ENCODE measurements at places on chromosomes 4 and X. TPM values are rescaled to one million over a fixed set of nuclear protein-coding genes. Genes with fewer than 3 reads are reported as not detected.
A peak's percentile ranks its signal among the peaks of the same experiment; 100 is the strongest.

MAGEB2 gene
- polyA plus RNA-seq = not detected

SPIN2B gene
- polyA plus RNA-seq = 24.7 TPM

CT47C1 gene
- polyA plus RNA-seq = not detected

SLC34A2 gene
- 29.3 TPM for polyA plus RNA-seq

SLC6A14 gene
- 0.17 TPM for polyA plus RNA-seq

TMEM255A gene
- 0.27 TPM for polyA plus RNA-seq

FDCSP gene
- 0.79 TPM for polyA plus RNA-seq

BMPR1B gene
- 25.6 TPM for polyA plus RNA-seq

APLN gene
- polyA plus RNA-seq = 6.0 TPM

- no peak for DNase-seq
Measured at GRCh38 chr4:152503653-152504290, 32.1 kb downstream of the FBXW7 start.

DNA sequence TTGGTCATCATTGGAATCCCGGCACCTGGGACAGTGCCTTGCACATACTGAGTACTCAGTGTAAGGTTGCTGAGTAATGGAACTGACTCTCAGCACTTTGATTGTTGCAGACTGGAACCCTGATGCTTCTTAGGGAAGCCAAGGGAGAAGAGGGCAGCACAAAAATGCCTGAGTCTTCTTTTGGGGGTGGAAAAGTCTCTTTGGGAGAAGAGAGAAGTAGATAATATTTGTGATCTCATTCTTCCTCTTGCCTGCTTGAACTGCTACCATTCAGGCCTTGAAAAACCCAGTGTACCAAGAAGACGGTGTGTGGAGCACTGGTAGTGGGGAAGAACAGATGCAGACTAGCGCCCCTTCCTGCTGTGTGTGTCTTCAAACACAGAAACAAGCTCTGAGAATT lies 12.3 kb downstream of the SFRP2 start:
- no peak for DNase-seq

DNA sequence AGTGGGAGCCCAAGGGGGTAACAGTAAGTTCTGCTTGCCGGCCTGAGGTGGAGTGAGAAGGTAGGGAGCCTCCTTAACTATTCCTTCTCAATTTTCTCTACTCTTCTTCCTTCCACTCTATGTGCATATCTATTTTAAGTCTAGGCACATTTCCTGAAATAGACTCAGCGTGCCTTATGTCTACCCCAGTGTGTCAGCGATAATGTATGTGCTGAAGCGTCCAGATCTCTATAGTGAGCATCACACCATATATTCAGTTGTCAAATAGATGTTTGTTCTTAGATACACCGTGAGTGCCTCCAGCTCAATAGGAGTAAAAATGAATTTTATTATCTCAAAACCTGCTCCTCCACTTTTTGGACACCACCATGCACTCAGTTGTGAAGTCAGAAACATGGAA lies 51.5 kb upstream of the RAB33B start:
- DNase-seq = no peak

DNA sequence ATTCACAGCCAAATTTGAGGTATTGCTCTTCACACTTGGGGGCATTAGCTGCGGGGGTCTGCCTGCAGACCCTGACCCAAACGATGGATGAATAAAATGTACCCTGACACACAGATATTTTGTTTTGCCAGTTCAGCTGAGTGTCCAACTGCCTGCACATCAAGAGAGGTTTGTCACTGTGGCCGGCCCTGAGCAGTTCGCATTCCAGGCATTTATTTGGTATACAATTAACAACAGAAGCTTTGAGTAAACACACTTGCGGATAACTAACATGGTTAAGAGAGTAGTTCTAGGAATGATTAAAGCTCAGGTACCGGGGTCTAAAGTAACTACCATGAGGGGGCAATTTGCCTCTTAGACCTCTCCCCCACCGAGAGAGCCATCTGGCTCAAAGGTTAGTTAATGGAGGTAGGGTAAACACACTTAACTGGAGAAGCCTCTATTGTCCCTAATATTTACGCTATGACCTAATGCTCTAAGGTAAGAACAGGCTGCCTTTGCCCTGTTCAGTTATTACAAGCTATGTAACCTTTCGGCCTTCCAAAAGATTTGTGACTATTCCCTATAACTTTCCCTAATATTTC lies 162.0 kb downstream of the SNCA start:
- DNase-seq = no peak

DNA sequence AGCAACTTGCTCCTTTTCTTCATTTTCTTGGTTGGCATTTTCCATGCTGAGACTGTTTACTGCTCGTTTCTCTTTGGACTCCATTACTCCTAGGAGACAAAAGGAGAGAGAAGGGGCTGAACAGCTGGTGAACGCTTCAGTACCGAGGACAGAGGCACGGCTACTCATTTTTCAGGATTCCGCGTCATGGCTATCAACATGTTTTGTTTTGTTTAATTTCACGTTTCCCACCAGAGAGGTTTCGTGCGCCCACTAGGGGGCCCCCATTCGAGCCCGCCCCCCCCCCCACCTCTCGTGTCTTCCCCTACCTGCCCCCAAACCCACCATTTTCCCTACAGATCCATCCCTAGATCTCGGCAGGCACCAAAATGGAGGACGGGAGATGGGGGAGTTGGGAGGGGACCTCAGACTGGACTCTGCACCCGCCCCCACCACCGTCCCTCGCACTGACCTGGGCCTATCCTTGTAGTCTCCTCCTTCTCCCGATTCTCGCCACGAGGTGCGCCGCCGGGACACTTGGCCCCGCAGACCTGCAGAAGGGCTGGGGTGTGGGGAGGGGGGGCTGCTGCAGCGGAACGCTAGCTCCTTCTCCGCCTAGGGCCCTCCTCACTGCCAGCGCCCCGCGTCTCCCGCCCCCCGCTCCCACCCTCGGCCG lies 653 bp downstream of the BEX1 start:
- peak; percentile 29 for DNase-seq

DNA sequence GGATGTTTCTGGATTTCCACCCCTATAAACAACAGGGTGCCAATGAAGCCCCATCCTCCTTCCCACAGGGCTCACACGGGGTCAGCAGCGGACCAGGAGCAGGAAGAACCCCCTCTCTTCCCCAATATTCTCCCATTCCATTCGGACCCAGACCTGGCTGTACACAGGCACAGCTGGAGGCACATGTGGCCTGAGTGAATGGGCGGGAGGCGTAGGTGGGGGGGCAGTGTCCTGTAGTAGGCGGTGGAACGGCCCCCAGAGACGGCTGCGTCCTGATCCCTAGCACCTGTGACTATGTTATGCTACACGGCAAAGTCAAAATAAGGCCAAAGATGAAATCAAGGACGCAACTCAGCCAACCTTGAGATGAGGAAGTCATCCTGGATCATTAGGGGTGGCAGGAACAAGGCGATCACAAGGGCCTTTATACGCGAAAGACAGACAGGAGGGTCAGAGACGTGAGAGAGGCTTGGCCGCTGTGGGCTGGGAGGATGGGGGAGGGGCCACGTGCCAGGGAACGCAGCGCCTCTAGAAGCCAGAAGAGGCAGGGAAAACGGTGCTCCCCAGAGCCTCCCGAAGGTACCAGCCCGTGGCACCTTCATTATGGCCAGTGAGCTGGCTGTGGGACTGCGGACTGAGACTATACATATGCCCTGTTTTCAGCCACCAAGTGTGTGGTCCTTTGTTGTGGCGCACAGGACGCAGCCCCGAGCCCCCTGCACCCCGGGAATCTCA lies 75.6 kb downstream of the WFS1 start:
- no peak for DNase-seq

GRCh38 chr4:149702414-149703293 lies 113.0 kb downstream of the IQCM start:
- no peak for DNase-seq

GRCh38 chr4:8831221-8832112 lies 40.2 kb downstream of the HMX1 start:
- DNase-seq = no peak

DNA sequence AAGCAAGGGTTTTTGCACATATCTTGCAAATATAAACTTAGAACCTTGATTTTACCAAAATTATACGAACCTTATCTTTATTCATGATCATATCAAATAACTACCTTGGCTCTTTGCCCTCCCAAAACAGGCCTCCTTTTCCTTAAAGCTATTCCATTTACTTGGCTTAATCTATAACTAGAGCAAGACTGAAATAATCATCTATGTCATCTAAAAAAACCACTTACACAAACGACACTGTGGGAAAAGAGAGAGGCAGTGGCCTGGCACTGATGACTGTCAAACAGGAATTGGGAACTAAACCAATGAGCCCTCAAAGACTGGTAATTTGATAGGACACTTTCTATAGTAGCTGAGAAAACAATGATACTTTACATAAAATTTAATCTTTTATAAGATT lies 11.7 kb upstream of the PTPN13 start:
- DNase-seq = no peak

DNA sequence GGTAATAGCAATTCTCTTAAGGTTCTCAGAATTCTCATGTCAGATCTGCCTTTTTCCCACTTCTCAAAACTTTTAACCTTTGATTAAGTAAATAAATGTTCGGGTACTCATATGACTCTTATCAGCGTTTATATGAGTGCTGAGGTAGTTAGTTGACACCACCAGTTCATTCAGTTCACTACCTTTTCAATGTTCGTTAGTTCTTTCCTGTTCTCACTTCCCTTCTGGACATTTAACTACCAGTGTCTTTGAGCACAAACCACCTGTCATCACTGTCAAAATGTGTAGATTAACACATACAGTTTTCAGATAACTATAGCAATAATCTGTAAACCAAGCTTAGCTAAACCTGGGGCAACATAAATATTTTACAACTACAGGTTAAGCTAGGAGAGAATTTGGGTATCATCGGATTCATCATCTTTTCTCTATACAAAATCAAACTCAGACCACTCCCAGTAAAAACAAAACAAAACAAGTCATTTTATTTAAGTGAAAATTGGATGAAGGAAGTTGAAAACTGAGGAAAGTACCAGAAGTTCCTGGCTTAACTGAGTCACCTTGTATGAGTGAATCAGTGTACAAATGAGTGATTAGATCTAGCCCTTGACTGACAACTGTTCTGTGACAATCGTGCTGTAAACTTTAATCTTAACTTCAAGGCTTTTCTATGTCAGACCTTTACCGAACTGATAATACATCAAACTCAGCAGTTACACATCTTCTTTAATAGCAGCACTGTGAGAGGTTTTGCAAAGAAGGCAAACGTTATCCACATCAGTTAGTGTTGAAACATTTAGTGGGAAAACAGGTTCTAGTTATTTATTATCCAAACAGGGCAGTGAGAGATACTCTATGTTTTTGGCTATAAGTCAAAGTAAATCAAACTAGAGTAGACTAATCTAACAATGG lies 41.9 kb downstream of the ARHGEF38 start:
- DNase-seq = no peak

GRCh38 chrX:69389101-69389501 lies 115.0 kb upstream of the NALF2 start:
- DNase-seq = no peak

DNA sequence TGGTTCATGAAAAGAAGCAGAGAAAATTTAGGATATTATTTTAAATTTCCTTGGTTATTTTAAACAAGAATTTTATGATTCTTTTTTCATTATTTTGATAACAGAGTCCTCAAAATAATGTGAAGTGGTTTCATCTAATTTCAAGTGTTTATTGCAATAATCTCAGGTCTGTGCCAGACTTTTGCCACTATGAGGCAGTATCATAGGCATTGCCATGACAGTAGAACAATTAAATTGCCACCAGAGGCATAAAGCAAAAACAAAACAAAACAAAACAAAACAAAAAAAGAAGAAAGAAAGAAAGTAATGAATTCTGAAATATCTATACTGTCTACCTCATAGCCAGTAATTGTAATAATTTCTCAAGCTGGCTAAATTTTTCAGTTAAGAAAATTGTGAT lies 739.2 kb downstream of the KCTD8 start:
- no peak for DNase-seq

DNA sequence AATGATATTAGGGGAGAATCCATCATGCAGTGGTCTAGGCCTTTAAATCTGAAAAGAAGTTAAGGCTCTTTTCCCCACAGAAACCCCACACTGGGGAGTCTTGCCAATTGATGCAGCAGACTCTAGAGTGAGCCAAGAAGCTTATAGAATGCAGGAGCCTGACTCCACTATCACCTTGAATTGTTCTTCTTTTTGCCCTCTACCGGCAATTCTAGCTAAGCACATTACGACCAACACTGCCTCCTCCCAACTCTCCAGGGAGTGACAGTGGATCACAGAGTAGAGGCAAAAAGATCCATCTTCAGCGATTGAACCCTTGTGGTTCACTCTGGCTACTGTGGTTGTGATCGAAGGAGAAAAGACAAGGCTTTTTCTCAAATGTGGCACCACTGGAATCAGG lies 331.5 kb downstream of the NKX6-1 start:
- no peak for DNase-seq

All from renal cortex interstitium (tissue), 15 donors.